Psoas muscle (tissue), 8 donors: ENCODE measurements at places on chromosomes 4 and X.

GRCh38 chr4:127846765-127847164, 33.9 kb upstream of the PLK4 start:
- no peak for DNase-seq

DNA sequence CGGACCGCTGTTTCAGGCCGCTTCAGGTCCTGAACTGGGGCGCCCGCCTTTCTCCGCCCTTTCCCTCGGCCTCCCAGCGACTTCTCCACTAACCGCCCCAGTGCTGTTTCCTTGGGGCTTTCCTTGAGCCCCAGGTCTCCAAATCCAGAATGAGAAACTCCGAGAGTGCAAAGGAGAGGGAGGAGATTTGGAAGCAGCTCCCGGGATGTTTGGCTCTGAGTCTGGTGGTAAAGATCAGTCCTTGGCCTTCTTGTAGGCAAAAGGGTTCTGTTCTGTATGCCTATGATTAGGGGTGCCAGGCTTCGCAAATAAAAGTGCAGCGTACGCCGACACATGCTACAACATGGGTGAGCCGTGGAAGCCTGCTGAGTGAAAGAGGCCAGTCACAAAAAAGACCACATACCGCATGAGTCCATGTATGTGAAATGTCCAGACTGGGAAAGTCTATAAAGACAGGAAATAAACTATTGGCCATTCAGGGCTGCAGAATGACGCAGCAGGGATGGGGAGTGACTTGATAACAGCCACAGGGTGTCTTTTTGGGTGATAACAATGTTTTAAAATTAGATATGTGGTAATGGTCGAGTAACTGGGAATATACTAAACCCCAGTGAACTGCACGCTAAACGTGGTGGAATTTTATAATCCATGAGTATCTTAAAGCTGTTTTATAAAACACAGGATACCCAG, 99.8 kb downstream of the TRAPPC11 start:
- no peak for DNase-seq

DNA sequence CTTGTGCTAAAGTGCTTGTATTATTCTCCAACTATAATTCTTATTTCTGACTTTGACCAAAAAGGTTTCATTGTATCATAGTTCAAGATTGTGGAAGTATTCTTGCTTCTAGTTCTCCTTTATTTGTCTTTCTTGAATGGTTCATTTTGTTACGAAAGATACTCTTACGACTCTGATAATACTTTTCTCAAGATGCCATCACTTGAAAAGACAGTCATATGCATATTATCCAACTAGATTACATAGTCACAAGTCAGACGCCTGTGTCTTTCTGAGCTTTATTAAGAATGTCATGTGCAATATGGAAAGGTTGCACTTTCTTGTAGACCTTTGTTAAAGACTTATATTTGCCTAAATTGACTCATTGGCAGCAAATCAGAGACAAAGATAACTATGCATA, 71.4 kb upstream of the HPGD start:
- DNase-seq = no peak

GRCh38 chr4:156098805-156099204, 145.1 kb upstream of the CTSO start:
- DNase-seq = no peak

DNA sequence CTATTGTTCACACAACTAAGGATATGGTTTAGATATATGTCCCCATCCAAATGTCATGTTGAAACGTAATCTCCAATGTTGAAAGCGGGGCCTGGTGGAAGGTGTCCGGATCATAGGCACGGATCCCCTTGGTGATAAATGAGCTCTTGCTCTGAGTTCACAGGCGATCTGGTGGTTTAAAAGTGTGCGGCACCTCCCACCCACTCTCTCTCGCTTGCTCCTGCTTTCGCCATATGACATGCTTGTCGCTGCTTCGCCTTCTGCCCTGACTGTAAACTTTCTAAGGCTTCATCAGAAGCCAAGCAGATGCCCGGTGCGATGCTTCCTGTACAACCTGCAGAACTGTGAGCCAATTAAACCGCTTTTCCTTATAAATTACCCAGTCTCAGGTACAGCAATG, 128.5 kb downstream of the NFKB1 start:
- DNase-seq = no peak

DNA sequence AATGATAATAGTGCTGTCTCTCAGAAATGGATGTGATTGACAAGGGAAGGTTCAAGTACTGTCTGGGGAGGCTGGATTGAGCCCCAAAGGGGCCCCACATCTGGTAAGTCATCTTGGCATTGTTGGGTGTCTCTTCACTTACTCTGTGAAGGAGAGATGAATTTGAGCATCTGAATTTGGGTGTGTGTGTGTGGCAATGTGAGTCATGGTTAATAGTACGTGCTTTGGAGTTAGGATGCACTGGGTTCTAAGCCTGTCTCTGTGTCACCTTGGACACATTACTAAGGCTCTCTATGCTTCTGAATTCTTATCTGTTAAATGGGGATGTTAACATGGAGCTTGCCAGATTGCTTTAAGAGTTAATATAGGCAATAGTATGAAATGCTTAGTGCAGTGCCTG, 80.4 kb downstream of the FRAS1 start:
- no peak for DNase-seq

GRCh38 chrX:153460826-153461225, 9.6 kb downstream of the HAUS7 start:
- peak; percentile 39 for DNase-seq

DNA sequence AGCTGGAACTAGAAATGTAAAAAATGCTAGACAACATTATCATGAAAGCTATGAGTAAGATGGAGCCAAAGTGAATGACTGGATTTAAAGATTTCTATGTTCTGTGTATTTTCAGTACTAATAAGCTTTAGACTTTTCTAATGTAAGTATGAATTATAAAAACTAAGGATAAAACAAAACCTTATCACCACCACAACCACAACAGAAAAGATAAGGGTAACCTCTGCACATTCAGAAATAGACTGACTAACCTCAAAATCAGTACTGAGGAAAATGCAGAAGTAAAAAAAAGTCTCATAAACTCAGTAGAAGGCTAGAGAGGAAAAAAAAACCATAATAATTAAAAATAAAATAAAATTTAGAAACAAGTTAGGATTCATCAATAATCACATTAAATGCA, 14.9 kb upstream of the UBE2NL start:
- DNase-seq = no peak

- no peak for DNase-seq
Measured at GRCh38 chrX:39840581-39841093, 257.1 kb downstream of the BCOR start.

DNA sequence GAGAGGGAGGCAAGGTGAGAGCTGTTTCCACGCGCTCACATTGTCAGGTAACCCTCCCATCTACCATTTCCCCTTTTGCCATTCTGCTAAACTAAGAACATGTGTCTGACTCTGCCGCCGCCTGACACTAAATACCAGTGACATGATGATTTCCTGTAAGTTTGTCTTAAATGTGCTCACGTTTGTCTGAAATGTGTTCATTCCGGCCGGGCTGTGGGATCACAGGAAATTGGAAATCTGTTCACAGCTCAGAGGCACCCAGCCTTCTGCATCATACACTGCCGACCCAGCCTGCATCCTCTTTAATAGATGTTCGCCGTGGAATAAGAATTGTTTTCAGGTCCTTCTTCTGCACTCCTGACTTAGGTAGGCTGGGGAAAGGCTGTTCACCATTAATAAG, 336.2 kb upstream of the PPARGC1A start:
- no peak for DNase-seq

DNA sequence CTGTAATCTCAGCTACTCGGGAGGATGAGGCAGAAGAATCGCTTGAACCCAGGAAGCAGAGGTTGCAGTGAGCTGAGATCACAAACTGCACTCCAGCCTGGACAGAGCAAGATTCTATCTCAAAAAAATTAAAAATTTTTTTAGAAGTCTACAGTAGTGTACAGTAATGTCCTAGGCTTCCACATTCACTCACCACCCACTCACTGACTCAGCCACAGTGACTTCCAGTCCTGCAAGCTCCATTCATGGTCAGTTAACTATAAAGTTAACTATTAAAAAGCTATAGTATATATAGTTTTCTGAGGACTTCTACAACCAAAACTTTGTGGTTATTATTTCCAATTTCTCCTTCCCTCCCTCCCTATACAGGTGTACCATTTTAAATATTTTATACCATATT, 34.7 kb upstream of the NEUROG2 start:
- DNase-seq = no peak

DNA sequence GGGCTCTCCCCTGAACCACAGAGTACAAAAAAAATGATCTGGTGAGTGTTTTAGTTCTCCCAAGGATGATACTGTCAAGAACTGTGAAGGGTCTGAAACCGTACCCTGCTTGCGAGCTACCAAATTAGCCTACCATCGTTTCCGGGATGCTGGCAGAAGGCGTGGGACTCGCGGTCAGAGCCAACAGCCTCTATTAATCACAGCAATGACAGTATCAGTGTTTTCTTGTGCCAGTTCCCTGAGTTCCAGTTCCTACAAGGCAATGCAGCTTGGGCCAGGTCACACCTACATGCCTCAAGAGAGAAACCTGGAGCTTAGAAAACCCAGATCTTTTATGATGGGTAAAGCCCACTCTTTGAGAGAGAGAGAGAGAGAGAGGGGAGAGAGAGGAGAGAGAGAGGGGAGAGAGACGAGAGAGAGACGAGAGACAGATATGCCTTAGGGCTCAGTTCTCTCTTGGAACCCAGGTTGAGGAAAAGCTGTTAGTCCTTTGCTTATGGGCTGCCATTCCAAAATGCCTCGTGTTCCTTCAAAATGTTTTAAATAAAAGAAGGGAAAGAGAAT, 327.8 kb downstream of the ARHGAP10 start:
- no peak for DNase-seq

DNA sequence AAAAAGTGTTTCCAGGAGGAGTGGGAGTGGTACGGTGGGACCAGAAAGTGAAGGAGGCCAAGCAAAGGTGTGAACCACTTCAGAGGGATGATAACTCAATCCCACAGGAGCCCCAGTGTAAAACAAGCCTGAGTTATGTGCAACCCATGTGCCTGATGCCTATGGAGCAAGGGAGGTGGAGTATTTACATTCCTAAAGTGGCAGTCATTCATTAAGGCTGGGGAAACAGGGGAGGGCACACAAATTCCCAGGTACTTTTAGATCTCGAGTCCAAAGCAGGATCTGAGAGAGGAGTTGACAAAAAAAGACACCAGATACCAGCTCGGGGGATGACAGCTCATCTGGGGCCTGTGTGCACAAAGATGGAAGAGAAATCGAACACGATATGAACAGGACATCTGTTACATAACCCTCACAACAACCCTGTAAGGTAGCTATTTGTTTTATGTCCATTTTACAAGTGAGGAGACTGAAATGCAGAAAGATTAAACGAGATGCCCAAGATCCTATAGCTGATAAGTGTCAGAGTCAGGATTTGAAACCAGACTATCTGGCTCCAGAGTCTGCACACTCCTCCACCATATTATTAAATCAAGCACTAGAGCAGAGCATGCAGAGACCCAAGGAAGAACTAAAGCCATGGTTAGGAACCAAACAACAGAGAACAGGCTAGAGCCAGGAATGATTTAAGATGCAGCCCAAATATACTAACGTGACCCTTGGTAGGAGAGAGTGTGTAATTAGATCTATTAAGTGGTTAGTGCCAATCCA, 91.9 kb upstream of the MAPK10 start:
- DNase-seq = no peak

DNA sequence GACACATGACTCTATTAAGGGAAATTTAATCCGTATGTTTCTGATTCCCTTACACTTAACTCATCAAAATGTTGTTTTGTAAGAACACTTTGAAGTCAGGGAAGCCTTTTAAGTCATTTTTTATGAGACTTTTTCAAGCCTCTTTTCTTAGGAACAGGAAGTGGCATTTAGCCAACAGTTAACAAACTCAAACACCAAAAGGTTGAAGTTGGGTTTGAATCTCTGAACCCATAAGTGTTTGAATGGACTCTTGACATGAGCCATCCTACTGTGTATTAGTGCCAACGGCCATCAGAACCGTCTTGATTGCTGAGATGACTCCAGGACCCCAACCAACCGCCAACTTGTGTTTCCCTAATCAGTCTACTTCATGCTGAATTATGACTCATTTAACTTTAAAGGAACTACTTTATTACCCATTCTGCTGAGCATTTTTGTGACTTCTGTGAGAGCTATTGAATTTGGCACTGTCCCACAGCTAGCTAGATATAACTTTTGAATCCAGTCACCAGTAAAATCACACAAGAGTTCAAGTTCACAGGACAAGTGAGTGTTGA, 209.1 kb upstream of the FAT1 start:
- no peak for DNase-seq

DNA sequence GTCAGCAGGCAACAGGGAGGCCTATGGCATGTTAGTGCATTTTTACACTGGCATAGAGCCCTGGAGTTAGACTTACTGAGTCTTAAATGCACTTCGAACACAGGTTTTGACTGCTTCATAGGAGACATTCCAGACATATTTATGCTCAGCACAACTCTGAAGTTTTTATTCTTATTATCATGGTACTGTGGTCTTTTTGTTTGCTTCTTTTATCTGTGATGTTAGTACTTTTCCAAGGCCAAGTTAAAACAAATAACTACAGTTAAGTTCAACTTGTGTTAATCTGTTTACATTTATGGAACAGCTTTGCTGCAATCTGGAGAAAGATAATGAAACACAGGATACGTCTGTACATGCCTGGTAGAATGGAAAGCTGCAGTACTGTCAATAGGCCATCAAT, 76.5 kb downstream of the COL4A5 start:
- DNase-seq = no peak

DNA sequence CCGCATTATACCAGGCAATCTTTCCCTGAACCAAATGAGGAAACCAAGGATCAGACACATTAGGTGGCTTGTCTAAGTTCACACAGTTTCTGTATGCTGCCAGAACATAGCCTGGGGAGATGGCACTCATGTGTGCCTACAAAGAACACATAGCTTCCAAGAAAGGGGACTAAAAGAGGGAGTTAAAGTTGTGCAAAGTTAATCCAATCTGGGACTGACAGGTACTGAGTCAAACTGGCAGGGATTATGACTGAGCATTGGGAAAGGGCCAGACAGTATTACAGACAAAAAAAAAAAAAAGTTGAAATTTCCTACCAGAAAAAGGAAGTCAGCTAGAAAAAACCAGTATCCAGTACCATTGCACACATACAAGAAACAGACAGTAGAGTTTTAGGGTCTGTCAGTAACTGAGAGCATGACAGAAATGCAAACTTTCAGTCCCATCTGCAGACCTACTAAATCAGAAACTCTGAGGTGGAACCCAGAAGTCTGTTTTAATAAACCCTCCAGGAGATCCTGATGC, 37.2 kb downstream of the ADAMTS3 start:
- no peak for DNase-seq

DNA sequence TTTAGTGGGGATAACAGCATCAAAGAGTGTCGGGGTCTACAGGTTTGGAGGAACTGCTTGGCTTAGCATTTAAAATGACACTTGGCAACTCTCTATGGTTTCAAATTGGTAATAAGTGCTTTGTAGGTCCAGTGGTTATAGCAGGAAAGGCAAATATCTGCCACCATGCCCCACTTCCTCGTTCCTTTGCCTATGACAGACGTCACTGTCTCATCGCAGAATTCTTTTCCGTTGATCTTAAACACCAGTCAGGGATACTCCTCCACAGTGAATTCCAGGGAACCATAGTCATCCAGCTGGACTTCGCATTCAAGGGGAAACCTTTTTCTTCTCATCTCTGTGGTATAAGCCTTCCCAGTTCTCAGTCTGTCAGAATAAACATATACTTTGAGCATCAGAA, 319.1 kb downstream of the GPAT3 start:
- DNase-seq = no peak
